ENCODE measurements at places on chromosomes 6 and 20.
A peak's percentile ranks its signal among the peaks of the same experiment; 100 is the strongest.

DNA sequence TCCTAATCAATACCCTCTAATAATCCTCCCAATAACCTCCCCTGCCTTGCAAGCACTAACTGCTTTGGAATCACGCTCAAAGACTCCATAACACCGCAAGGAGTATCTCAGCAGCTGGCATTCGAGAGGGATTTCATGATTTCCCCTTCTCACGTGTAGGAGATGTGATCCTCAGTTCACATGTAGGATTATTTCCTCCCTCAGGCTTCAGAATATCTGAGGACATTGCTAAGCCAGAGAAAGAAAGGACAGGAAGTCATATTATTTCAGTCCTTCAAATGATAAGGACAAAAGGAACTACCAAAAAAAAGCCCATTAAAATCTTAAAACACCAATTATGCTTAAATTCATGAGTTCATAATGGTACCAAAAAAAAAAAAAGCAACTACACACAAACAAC lies 122.9 kb downstream of the NFATC2 start:
- DNase-seq: no peak

- DNase-seq: no peak
Measured at GRCh38 chr6:20417819-20418218, 16.1 kb downstream of the E2F3 start.

- no peak for DNase-seq
Measured at GRCh38 chr6:44061375-44062104, 65.7 kb downstream of the MRPL14 start.

DNA sequence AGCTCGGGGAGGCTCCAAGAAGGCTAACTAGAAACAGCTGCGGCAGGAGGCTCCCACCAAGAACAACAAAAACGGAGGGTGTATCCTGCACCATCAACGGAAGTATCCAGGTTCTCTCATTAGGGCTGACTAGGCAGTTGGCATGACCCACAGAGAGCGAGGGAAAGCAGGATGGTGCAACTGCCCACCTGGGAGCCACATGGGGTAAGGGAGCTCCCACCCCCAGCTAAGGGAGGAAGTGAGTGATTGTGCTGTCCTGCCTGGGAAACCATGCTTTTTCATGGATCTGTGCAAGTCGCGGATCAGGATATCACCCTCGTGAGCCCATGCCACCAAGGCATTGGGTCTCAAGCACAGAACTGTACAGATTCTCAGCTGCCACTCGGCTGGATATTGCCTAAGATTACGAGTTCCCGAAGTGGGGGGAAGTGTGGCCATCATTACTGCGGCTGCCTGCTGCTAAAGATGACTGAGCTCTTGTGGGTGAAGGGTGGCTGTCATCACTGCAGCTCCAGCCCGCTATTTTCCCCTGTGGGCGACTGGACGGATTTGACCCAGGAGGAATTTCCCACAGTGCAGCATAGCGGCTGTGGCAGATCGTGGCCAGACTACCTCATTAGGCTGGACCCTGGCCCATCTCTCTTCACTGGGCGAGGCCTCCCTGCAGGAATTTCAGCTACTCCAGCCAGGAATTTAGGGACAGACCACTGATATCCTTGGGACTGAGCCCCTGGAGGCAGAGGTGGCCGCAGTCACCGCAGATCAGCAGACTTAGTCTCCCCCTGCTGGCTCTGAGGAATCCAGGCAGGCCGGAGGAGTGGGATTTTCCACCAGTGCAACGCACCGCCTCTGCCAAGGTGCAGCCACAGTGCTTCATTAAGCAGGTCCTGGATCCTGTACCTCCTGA lies 515.7 kb downstream of the FRK start:
- DNase-seq: no peak

DNA sequence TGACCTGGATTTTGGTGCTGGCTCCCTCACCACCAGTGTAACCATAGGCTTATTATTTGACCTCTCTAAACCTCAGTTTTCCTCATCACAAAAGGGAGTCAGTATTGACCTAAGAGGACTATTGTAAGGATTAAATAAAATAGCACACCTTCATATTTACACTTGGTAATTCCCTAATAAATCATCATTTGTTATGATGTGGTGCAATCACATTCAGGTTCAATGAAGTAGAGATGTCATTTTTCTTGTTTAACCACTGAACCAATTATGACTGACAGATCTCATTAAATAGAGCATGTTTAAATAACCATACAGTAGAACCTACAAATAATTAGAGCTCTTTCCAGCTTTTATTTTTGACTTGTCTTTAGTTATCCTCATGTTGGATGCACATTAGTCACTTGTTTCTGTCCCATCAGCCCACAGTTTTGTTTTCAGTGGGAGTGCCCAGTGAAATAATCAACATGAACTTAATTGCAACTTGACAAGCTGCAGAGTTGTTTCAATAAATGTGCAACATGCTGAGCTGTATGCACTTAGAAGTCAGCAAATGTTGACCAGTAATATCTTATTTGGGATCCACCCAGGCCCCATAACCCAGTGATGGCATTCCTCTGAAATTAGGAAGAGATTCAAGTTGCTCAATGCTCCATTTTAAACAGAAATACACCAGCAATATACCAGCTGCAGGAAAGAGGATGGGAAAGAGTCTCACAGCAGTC lies 451.7 kb upstream of the MARCKS start:
- no peak for DNase-seq

DNA sequence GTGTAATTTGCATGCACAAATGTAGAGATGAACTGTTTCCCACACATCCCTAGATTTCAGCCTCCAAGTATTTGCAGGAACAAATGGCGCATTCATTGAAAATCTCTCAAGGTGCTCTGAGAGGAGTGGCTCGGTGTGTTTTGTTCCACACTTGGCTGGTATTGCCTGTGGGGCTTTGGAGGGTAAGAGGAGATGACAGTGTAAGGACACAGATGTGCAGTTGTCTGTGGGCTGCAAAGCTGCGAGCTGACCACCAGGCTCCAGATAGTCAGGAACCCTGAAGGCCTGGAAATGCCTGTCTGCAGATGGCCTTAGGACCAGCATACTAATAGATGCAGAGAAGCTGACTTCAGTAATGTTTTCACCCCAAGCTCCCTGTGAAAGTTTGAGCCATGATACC lies 57.7 kb upstream of the PBOV1 start:
- no peak for DNase-seq

DNA sequence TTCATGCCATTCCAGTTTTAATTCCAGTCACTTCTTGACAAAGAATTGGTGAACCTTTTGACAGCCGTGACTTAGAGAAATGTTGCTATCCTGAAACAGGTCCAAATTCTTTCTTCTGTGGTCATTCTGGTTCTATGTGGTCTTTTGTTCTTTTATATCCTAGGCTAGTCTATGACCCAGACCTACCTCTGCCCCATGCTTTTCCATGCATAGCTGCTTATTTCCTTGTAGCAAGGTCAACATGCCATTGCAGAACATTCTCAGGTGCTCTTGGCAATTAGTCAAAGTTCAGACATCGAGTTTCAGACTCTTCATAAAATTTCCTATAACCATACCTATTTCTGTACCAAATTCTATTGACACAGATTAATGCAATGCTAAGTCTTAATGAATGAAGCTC lies 202.6 kb downstream of the PLCB1 start:
- DNase-seq: no peak

DNA sequence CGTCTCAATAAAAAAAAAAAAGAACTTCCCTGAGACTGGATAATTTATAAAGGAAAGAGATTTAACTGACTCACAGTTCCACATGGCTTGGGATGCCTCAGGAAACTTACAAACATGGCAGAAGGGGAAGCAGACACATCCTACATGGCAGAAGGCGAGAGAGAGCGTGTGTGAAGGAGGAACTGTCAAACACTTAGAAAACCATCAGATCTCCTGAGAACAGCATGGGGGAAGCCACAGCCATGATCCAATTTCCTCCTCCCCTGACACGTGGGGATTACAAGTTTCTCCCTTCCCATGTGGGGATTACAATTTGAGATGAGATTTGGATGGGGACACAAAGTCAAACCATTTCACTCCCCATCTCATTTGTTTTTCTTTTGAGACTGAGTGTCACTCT lies 46.6 kb upstream of the TFAP2C start:
- DNase-seq: no peak

DNA sequence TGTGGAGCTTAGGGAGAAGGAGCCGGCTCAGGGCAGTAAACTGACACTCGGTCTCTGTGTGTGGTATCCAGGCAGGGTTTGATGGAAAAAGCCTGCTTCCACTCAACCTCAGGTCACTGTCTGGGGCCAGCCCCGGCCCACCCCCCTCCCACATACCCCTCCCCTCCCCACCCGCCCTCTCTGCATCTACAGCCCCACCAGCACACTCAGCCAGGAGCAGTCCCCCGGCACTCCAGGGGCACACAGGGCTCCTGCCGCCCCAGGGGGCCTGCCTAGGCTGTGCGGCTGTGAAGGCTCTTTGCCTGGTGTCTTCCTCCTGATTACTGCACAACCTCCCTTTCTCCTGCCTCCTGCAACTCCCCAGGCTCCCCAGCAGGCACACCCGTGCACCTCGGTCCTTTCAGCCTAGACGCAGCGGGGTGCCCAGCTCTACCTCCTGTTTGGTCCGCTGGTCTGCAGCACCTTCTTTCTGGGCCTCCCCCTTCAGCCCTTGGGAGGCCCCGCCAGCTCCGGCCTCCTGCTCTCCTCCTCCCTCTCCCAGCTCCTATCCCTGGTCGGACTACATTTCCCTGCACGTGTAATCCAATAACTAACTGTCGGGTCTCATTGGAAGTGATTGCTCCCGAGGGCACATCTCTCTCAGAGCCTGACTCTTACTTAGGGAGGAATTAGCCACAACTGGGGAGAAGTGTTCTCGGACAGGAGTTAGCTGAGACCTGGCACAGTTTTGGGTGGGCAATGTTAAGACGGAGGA lies 1.3 kb upstream of the FOXF2 start:
- no peak for DNase-seq

DNA sequence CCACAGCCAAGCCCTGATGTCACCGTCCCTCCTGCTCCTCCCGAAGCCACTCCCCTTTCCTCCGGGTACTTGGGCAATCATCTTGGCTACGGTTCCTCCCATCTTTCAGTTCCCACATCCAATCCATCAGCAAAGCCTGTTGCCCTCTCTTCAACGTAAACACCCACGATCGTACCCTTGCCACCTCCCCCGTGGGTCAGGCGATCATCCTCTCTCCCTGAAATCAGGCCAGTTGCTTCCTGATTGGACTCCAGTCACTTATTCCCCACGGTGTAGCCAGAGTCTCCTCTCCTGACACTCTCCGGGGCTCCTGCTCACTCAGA lies 44.5 kb downstream of the SULF2 start:
- no peak for DNase-seq

DNA sequence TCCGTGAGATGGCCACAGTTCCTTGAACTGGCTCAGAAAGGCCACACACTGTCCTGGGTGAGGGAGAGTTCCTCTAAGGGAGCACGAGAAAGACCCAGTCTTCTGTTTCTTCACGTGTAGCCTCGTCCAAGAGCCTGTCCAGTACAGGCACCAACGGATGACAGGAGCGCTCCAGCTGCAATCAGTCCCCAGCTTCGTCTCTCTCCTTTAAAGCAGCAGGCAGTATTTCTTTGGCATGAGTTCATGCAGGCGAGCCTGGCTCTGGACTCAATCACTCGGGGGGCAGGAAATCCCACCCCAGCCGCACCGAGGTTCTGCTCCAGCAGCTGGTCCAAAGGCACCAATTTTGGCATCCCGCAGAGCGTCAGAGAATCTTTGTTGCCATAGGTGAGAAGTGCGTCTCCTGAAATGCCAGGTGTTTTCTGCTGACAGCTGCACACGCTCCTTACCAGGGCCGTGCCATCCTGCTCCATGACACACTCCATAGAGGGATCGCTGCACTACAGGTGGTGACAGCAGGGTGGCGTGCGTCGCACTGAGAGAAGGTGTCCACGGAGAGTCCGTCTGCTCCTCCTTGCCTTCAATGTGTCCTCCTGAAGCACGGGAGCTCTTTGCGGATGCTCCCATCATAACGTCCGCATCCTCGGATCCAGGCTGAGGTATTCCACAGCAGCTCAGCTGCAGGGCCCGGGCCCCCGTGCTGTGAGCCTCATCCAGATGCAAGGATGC lies 59.6 kb upstream of the AFDN start:
- DNase-seq: no peak

- peak; percentile 21 for DNase-seq
Measured at GRCh38 chr6:125301435-125302391, at the start of gene HDDC2. TSS of gene HDDC2 (minus strand) at chr6:125301967. CDS start at chr6:125301932, 35 bp downstream.

GRCh38 chr6:166252601-166253000 lies 55.6 kb downstream of the PRR18 start:
- DNase-seq: no peak

DNA sequence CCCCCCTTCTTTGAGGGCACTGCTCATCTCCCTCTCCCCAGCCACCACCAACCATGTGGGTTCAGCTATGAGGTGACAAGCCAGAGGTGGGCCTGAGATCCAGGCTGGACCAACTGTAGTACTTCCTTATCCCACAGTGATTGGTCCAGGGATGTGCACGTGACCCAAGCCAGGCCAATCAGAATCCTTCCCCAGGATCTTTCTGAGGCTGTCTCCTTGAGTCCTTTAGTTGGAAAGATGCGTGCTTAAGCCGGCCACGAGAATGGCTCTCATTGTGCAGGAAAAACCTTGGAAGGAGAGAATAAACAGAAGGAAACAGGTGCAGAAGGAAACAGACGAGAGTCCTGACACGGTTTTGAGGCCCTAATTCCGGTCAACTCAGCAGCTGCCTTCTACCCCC lies 39.2 kb downstream of the ZC3H12D start:
- DNase-seq: no peak

- DNase-seq: no peak
Measured at GRCh38 chr6:108851756-108852155, 3.5 kb downstream of the ARMC2 start.

- peak; percentile 8 for DNase-seq
Measured at GRCh38 chr20:44552950-44553908, 29.1 kb upstream of the PKIG start.

GRCh38 chr6:74357321-74357720 lies 661.3 kb downstream of the CD109 start:
- DNase-seq: no peak

DNA sequence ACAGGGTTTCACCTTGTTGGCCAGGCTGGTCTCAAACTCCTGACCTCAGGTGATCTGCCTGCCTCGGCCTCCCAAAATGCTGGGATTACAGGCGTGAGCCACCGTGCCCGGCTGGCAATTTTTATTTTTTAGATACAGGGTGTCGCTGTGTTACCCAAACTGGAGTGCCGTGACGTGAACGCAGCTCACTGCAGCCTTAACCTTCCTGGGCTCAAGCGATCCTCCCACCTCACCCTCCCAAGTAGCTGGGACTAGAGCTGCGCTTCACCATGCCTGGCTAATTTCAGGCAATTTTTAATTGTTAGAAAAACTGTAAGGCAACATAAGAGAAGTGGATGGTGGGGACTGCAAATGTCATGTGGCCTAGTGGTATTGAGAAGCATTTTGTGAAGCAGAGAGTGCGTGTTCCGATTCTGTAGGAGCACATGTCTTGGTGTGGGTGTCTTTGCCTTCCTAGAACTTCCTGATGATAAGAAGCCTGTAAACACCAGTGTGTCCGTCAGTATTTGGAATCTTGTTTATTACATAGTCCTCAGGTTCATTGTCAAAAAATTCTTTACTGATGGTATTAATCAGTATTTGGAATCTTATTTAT lies 18.0 kb downstream of the JARID2 start:
- no peak for DNase-seq

- no peak for DNase-seq
Measured at GRCh38 chr6:100101644-100102043, 107.6 kb upstream of the MCHR2 start.

- DNase-seq: no peak
Measured at GRCh38 chr6:4139272-4139671, 3.9 kb upstream of the ECI2 start.

- DNase-seq: no peak
Measured at GRCh38 chr6:52420668-52421358, 671 bp downstream of the EFHC1 start.
